ENCODE measurements at places on chromosomes 11 and 22.
A peak's percentile ranks its signal among the peaks of the same experiment; 100 is the strongest.

DNA sequence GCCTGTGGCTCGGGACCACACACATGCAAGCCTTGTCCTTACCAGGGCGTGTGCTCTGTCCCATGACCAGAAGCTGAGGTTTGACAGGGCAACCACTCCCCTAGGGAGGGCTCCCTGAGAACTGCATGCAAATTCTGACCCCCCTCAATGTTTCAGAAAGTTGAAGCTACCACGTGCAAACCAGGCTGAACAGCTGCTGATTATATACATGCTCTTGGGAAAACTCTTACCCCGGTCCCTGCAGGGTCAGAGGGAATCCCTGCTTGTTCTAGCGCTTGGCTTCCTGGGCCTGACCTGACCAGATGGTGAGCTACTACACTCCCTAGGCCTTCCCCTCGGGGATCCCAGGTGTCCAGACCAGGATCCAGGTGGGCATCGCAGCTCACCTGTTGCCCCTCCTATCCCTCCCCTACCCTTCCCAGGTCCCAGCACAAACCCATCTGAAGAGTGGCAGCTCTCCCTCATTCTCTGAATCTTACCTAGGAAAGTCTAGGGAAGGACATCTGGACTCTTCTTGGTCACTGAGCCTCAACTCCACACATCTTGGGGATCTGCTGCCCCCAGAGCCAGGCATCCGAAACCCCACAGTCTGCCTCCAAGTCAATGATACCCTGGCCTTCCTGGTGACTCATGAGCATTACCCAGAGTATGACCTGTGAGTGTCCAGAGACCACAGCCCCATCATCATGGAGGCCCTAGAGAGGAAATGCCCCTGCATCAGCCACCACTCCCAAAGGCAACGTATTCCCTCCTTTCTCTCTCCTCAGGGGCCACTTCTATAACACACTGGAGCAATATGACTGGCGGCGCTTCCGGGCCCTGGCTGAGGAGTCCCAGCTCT, 61.5 kb downstream of the BTG4 start:
- no peak for DNase-seq

DNA sequence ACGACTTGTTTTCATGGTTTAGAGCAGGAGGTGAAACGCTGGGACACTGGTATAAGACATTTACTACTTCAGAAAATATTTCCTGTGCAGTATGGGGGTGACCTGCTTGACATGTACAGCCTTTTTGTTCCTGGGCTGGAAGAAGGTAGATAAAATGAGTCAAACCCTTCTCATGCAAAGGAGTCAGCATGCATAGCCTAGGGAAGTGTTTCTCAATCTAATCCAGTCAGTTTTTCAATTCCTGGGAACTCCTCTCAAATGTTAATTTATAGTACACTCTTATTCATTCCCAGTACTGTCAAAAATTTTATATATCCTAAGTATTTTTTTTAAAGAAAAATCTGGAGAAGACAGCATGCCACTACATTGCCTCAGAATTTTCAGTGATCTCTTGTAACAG, 154.7 kb upstream of the GUCY1A2 start:
- no peak for DNase-seq

- no peak for DNase-seq
Measured at GRCh38 chr11:3146612-3147256, 18.4 kb downstream of the OSBPL5 start.

- no peak for DNase-seq
Measured at GRCh38 chr11:98180921-98181320, 839.8 kb upstream of the CNTN5 start.

- no peak for DNase-seq
Measured at GRCh38 chr11:37721485-37721884, 1123.4 kb upstream of the RAG2 start.

DNA sequence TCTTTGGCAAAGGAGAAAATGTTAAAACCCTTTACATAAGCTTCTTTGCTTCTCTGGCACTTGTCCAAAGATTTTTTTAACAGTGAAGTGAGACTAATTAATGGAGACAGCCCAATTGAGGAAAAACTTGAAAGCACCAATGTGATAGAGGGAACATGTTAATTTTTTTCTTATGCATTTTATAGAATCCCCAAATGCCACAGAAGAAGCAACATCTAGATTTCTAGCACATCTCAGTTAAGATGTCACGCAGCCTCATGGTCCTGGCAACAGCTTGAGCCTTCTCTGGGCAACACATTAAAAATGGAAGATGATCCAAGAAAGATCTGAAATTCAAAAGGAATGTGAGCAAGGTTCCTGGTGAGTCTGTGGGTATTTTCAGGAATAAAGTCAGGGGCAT, 48.5 kb downstream of the PACSIN2 start:
- no peak for DNase-seq

DNA sequence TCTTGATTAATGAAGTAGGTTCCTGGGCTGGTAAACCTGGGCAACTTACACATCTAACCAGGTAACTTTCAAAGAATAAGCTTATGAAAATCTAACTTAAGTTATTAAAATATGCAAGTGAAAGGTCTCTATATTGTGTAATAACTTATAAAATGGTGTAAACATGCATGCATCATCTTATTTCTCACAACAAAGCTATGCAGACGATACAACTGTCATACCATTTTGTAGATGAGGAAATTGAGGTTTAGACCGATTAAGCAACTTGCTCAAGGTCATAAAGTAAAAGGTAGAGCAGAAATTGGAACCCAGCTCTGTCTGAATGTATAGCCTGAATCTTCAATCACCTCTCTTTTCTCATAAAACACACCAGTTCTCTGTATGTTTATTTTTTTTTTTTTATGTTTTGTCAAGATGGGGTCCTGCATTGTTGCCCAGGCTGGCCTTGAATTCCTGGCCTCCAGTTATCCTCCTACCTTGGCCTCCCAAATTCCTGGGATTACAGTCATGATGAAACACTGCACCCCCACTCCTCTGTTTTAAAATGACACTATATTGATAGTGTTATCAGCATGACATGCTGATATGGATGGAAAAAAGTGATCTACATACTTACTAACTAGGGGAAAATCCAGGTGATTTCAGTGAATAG, 109.6 kb downstream of the SGSM3 start:
- DNase-seq, result no peak

- peak; percentile 3 for DNase-seq
Measured at GRCh38 chr11:60872124-60872960, 5.0 kb downstream of the ZP1 start.

DNA sequence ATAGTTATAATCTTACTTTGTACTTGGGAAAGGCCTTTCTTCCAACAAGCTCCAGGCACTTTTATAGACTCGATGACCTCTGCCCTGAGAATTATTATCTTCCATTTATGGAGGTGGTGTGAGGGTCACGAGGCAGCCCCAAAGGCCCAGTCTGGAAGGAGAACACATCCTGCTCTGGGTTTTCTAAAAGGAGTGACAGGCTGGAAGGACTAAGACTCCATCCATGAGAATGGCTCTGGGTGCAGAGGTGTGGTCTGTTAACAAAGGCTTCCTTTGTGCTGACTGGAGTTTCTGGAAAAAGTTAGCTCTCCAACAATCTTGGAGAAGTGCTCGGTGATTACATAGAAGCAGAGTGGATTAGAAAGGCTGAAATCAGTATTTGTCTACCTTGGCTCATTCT, 74.7 kb upstream of the SESN3 start:
- no peak for DNase-seq

DNA sequence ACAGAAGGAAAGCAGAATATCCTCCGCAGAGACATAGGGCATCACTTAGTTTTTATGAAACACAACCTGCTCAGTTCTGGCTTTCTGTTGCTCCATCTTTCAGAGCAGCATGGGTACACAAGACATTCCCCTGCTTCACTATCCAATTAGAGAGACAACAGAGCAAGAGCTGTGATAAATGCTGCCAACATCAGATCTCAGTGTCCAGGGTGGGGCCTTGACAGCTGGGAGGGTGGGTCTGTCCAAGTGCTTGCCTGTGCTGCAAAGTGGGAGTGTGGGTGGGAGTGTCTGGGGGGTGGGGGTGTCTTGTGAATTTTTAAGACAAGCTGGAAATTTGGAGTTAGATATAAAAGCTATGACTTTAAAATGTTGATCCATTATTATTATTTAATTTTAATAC, 369.6 kb downstream of the TENM4 start:
- DNase-seq, result no peak

DNA sequence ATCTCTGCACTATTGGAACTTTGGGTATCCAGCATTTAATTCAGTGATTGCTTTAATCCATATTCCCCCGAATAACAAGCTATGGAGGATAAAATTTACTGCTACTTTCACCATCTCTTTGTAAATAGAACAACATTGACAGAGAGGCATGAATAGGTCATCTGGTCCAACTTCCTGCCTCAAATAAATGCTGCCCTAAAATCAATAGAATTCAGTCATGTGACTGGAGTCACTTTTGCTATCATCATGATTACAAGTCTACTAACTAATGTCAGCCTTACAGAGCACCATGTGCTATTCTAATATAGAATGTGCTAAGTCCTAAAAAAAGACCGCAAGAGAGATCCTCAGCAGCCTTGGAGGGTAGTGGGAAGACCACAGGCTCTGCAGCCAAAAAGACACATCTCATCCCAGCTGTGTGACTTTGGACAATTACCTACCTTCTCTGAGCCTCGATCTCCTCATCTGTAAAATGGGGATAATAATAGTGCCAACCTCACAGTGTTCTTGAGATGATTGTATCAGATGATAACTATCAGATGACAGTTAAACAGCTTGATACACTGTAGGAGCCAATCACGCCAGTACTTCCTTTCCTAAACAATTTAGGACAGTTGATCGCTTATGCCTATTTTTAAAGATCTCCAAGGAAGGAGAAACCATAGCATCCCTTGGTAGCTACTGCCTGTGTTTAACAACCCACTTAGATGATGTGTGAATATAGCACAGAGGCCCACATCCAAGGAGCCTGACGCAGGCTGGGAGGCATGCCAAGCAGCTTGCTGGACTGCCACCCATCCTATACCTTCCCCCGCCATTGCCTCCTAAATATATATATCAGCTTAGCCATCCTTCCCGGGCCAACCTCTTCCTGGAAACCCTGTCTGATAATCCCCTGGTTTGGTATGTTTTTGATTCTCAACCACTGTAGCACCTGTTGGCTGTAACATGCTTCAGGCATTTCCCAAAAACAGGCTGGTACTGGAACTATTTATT, 77.3 kb upstream of the PHF21A start:
- DNase-seq, result no peak

DNA sequence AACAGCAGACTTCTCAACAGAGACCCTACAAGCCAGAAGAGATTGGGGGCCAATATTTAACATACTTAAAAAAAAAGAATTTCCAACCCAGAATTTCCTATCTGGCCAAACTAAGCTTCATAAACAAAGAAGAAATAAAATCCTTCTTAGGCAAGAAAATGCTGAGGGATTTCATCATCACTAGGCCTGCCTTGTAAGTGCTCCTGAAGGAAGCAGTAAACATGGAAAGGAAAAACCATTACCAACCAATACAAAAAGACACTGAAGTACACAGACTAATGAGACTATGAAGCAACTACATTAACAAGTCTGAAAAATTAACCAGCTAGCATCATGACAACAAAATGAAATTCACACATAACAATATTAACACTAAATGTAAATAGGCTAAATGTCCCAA, 947.9 kb upstream of the CHORDC1 start:
- no peak for DNase-seq

GRCh38 chr11:77302752-77303151, 1.3 kb upstream of the GDPD4 start:
- DNase-seq, result no peak

GRCh38 chr22:49444781-49445180, 382.9 kb downstream of the BRD1 start:
- DNase-seq, result no peak

- no peak for DNase-seq
Measured at GRCh38 chr11:94855666-94856065, 87.5 kb downstream of the AMOTL1 start.

DNA sequence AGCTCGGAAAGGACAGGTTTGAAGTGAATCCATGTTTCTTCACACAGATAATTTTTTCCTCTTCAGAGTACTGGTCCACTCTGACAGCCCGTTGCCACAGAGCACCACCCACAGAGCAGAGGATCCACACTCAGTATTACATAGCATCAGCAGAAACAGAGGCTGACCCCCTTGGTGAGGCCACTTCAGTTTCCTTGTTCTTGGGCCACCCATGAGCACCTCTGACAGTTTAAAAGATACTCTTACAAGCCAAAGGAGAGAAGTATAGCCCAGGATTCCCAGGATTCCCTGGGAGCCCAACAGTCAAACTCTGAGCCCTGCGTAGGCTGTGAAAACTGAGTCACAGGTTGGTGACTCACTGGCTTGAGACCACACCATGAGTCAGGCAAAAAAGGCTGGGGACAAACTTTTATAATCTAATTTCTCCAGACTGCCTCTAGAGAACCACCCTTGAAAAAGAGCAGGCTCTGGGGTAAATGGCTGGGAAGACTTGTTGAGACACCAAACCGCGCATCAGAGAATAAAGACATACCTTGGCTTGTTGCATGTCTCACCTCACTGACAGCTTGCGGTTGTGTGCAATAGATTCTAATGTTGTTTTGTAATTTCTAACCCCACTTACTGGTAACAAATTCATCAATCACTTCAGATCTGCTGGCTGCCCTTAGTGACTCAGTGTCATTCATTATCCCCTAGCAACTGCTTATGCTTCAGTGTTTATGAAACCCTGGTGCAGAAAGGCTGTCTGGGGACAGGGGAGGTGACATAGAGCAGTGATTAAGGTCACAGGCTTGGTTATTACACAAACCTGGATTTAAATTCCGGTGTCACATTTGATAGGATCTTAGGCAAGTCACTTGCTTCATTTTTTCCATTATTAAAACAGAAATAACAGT, 56.9 kb upstream of the PRSS23 start:
- peak; percentile 62 for DNase-seq

GRCh38 chr11:8732748-8733241, 50.2 kb downstream of the RPL27A start:
- no peak for DNase-seq

GRCh38 chr11:96554236-96554820, 164.5 kb downstream of the JRKL start:
- DNase-seq, result no peak

GRCh38 chr11:132068556-132068955, 698.1 kb downstream of the NTM start:
- DNase-seq, result no peak

DNA sequence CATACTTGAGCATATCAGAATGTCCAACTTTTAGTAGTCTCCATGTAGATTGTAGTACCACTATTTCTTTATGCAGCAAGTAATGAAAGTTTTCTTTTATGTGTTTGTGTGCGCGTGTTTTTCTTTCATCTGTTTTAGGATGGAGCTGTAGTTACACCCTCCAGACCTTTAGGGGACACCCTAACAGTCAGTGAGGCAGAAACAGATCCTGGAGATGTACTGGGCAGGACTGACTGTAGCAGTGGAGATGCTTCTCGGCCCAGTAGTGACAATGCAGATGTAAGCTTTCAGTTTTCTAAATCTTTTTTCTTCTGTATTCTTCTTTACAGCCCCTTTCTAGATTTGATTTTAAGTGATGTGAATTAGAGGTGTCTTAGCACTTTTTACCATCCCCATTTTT, 79.9 kb upstream of the GRIK4 start:
- no peak for DNase-seq

DNA sequence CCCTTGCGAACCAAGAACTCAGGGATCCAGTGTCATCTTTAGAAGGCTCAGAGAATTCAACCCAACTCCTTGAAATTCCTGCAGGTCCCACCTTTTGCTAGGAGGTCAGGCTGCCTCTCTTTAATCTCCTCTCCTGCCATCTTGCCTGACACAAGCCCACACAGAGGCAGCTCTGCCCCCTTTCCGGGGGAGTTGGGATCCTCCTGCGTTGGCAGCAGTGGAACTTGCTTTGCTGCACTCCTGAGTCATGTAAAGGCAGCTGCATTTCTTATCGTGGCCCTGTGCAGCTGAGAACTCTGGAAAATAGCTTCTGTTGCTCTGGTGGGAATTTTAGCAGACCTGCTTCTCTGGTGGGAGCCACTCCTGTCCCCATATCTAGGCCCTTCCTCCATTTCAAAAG, 142.3 kb upstream of the TBCEL start:
- no peak for DNase-seq

Measured in WERI-Rb-1 (cell line).